Activated CD8-positive, alpha-beta memory T cell treated with anti-CD3 and anti-CD28 coated beads for 1 hour (primary cell): ENCODE measurements at places on chromosomes 4 and X.

DNA sequence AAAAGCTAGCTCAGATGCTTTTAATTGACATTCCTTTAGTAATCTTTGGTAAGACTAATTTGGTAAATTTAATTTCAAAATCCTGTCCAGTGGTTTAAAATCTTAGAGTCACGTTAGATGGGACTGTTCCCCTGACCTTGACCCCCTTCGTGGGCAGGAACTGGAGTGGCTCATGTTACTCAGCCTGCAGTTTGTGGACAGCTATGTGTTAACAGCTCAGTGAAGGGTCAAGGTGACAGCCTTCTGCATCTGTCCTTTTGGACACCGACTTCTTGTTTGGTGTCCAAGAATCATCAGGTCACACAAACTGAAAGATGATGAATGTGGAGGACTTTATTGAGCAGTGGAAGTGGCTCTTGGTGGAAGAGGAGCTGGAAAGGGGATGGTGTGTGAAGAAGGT, 2.9 kb downstream of the ARSF start:
- no peak for DNase-seq

DNA sequence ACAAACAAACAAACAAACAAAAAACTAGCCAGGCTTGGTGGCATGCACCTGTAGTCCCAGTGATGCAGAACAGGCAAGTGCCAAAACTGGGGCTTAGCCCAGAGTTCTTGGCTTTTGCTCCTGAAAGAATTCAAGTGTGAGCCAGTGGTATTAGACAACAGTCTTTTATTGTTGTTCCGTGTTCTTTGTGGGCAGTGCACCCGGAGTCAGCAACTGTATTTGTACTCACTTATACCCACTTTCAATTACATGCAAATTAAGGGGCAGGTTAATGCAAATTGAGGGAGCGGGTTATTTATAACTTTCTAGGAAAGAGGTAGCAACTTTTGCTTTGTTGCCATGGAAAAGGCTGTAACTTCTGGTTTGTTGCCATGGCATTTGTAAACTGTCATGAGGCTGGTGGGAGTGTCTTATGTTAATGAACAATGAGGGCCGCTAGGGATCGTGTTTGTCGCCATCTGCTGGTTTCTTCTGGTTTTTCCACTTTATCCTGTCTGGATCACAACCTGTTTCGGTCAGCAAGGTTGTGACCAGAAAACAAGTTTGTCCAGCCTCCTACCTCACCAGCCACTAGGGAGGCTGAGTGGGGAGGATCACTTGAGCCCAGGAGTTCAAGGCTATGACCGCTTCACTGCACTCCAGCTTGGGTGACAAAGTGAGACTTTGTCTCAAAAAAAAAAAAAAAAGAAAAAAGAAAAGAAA, 88.8 kb upstream of the ESX1 start:
- no peak for DNase-seq

DNA sequence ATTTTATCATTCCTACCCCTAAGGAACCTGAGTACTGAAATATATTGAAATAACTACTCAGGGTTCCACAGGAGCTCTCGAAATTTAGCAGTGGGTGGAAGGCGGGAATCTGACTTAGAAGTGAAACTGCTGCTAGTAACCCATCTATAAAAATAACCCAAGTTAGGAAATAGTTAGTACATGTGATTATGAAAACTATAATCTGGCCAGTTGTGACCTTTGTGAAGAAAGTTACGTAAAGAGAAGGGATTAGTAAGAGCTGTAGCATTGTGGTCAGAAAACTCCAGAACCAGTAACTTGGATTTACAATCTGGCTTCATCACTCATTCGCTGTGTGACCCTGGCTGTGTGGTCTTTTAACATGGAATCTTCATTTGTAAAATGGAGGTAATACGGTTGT, 175.5 kb downstream of the RAPGEF2 start:
- no peak for DNase-seq

- DNase-seq: no peak
Measured at GRCh38 chr4:149555799-149556198, 259.8 kb downstream of the IQCM start.

DNA sequence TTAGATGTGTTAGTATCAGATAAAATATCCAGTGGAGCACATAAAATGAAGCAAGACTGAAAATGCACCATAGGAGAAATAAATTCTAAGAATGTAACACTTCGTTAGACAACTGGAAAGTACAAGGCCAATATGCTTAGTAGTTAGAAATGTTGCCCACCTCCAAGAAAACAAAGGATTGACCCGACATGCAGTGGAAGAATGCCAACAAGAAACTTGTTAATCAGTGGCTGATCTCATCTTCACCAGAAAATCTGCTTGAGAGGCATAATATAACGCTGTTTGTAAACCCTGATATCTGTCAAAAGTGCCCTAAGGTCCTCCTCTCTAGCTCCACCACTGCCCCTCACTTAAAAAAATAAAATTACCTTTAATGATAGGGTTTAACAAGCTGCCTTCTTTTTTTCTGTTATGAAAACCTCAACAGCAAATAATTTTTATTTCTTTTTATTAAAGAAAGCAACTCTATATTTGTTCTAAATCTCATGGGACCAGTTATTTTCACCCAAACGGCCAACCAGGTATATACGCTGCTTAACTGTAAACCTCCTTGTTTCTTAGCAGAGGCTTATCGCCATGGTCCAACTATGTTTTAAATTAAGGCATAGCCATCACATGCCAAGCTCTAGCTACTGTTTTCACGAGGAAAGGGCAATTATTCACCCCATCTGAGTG, 1.8 kb downstream of the RASGEF1B start:
- no peak for DNase-seq

GRCh38 chrX:120029354-120029753, 48.1 kb downstream of the RHOXF2B start:
- DNase-seq: no peak

DNA sequence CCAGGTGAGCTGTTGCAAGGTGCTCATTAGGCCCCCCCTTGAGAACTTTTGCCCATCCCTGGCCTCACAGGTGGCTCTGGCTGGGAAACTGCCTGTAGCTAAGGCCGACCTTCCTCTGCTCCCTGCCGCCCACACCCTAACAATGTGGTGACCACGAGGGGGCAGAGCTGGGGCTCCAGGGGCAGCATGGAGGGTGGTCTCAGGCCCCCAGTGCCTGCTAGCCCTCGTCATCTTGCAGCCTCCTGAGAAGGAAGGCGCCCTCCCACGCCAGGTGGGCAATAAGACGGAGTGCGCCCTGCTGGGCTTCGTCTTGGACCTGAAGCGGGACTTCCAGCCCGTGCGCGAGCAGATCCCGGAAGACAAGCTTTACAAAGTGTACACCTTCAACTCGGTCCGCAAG, 32.4 kb downstream of the ATP2B3 start:
- no peak for DNase-seq

DNA sequence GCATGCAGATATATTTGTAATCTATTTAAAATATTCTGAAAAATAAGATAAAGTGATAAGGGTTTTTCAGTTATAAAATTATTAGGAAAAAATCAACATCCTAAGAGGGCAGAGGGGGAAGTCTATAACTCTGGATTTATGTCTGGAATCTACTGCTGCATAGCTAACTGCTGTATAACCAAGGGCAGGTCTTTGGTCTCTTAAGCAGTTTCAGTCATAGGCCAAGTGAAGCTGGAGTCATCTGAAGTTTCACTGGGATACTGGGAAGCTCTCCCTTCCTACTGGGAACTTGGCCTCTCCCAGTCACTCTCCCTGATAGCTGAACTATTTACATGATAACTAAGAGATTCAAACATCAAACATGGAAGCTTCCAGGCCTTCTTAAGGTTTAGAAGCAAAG, 1409.9 kb upstream of the PCDH7 start:
- no peak for DNase-seq

- DNase-seq: no peak
Measured at GRCh38 chr4:47167081-47168035, 136.0 kb downstream of the GABRB1 start.

DNA sequence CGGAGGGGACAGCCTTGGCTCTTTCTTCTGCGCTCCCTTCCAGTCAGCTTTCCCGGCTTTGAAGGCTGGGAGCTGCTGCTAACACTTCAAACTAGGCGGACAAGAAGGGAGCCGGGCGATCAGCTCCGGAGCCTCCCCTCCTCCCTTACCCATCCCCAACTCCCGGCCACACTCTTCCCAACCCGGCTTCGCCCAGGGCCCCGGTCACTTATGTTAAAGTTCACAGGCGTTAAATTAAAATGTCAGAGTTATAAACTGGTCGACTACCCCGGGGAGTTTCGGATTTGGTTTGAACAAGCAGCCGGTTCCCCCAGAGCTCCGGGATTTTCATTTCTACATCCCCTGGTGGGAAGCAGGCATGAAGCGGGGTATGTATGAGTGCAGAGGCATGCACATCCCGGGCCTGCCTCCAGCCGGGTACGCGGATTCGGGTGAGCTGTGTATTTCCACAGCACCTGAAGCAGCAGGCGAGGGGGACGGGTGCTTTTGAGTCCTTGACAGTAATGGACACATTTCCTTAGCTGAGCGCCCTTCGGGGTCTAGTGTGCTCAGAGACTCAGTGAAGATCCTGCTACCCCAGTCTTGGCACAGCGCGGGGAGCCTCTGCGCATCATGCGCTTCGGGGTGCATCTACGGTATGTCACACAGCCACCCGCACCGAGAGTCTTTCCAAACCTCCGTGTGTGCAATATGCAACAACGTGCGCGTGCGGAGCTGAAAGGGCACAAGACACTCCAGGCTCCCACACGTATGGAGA, 880 bp downstream of the UNC5C start:
- no peak for DNase-seq

GRCh38 chr4:25532591-25532990, 123.1 kb upstream of the SLC34A2 start:
- no peak for DNase-seq
